NT2/D1 (cell line): ENCODE measurements at places on chromosomes 11 and 22.

- no peak for DNase-seq
These were observed 32.3 kb upstream of the CCDC89 start for GRCh38 chr11:85718126-85718943.

DNA sequence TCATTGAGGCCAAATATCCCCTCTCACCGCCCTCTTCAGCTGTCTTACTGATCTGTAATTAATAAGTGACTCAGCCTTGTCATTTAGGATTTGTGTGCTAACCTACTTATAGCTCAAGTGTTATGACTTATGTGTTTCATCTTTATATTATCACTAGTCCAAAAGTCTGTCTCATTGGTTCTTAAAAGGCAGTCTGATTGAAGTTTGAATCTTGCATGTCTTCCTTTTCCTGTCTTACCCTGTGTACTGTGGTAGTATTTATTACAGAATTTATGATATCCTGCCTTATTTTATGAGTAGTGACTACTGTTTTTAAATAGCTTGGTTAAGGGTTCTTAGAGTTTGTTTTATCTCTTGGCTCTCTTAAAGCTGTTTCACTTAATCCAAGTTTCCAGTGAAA is 6.3 kb downstream of the DEPDC7 start:
- DNase-seq: no peak

- no peak for DNase-seq
These were observed 35.3 kb downstream of the GNB1L start for GRCh38 chr22:19819208-19819910.

DNA sequence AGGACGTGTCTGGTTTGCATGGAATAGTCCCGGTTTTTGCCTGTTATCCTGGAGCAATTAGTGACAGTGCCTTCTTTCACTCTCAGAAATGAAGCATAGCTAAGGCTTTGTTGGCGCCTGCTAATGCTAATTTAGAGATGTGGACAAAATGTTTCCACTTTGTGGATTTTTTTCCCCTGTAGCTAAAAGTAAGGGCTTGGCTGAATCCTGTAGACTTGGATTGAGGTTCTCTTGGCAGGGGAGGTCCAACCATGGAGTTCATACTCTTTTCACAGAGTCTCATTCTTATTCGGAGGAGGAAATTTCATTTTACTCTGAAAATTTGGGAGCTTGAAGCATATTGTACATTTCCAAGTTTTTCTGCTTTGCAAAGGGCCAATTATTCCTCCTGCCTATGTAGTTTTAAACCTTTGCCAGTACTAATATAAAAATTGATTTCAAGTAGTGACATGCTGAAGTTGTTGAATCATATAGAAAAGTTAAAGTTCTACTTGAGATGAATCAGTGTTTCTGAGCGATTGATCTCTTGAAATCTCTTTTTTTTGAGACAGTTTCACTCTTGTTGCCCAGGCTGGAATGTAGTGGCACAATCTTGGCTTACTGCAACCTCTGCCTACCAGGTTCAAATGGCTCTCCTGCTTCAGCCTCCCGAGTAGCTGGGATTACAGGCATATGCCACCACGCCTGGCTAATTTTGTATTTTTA is 20.0 kb downstream of the PPFIA1 start:
- DNase-seq: no peak

GRCh38 chr11:109192864-109193263 is 229.1 kb upstream of the C11orf87 start:
- no peak for DNase-seq

DNA sequence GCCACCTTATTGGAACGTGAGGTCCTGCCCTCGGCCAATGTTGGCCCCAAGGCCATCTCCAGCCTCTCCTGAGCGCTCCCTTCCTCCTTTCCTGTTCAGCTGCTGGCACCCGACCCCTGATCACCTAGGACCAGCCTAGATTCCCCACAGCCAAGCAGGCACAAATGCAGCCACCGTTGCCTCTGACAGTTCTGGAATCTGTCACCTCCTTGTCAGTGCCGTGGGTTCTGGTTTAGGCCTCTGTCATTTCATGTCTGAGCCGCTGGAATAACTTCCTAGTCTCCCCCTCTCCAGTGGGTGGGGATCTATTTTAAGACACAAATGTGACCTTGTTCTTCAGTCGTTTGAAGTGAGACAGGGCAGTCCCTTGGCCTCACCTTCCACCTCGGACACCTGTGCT is 29.7 kb downstream of the FADS3 start:
- DNase-seq: no peak

DNA sequence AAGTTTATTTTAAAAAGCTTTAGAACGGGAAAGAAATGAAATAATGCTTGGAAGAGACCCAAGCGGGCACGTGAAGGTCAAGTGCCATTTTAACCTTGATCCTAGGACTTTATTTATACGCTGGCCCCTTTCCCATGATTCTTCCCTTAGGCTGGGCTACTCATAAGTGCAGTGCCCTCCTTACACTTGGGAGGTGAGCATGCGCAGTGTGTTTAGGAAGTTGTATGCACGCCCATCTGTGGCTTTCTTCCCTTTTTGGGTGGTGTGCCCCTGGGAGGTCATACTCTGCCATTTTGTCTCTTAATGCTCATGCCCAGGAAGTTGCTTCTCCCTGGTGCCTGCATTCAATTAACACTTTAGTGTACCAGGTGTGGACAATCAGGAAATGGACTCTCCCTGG is 239.7 kb downstream of the SWAP70 start:
- DNase-seq: no peak

GRCh38 chr11:4704790-4705334 is 278 bp downstream of the MMP26 start:
- no peak for DNase-seq

DNA sequence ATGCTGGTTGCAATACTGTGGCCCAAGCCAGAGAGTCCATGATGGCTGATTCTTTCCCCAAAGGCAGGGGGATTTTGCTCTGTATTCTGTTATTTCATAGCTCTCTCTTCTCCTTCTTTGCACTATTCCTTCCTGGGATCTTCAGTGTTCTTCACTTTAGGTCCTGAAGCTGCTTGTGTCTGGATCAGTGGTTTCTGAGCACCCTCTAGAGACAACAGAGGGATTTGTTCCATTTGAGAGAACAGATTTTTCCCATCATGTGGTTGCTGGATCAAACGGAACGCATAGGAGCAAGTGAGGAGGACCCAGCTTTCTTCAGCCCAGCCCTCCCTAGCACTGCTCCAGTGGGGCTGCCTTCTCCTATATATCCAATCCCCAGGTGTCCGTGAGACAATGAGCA is 68.7 kb upstream of the SYN3 start:
- peak; percentile 42 for DNase-seq

DNA sequence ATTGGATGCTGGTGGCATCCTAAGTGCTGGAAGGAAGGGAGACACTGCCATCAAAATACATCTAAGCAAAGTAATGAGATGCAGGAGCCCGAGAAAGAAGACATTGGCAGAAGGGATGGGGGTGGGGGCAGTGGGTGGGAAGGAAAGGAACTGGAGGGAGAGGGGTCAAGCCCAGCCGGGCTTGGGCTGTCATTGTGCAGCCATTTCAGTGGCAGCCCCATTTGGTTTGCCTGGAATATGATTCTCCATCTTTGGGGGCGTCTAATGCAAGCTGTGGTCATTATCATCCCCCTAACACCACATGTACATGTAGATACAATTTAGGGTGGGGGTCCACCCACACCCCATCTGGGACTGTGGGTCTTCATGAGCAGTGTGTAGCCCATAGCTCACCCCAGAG is 13.9 kb upstream of the ACCSL start:
- DNase-seq: no peak

DNA sequence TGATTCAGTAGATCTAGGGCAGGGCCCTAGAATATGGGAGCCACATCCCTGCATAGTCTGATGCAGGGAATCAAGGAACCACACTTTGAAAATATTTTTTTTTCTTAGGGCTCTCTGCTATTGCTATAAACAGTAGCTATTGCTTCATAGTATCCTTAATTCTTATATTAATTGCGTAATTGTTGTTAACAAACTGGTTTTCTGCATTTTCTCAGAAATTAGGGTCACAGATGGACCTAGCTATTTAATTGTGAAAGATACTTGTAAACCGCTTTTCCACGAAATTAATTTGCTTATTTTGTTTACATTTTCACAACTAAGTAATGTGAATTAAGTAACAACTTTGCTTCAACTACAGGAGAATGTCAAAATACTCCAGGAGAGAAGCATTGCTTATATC is 34.1 kb downstream of the NAALAD2 start:
- no peak for DNase-seq

GRCh38 chr11:57340039-57340615 is 2.0 kb downstream of the P2RX3 start:
- no peak for DNase-seq

- DNase-seq: no peak
These were observed 142.5 kb upstream of the TEAD1 start for GRCh38 chr11:12531681-12532080.

DNA sequence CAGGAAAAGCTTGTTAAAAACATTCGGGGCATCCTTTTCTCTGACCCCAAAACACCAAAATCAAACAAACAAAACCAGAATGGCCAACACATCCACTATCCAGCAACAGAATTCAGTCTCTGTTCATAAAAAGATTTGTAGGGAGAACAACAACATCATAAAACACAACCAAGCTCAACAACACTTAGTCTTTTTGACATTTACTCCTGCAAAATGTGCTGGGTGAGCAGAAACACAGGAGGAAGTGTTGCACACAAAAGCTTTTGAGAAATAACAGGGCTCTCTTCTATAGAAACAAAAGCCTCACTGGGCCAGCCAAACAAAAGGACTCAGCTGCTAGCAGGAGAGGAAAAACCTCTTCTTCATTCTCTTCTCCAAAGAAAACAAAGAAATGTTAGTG is 736.0 kb upstream of the CCDC90B start:
- DNase-seq: peak; percentile 11

DNA sequence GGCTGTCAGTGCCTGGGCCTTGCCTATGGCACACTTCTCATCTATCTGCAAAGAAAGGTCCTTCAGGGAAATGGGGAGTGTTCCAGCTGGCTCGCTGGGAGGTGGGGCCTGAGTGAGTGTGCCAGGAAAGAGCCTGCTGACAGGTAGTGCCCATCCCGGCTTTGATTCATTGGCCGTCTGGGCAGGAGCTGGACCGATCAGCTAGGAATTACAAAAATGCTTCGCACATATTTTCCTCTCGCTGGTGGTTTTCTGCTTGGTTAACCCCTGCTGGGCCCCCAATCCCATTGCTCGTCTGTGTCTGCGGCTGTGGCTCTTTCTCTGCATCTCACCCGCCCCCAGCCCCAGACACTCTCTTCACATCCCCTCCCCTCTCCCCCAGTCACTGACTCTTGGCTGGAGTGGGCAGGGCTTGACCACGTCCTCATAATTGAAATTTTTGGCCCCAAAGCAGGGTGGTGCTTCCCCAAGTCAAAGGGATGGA is 10.8 kb downstream of the LIF start:
- DNase-seq: no peak

- peak; percentile 73 for DNase-seq
These were observed at the start of gene DGKZ for GRCh38 chr11:46346886-46347636. DGKZ (plus strand) TSS chr11:46347463; CDS start chr11:46347660, 197 bp downstream.

- no peak for DNase-seq
These were observed 15.0 kb downstream of the TUB start for GRCh38 chr11:8095806-8096522.

- DNase-seq: no peak
These were observed 12.7 kb downstream of the GTPBP1 start for GRCh38 chr22:38718414-38718813.

DNA sequence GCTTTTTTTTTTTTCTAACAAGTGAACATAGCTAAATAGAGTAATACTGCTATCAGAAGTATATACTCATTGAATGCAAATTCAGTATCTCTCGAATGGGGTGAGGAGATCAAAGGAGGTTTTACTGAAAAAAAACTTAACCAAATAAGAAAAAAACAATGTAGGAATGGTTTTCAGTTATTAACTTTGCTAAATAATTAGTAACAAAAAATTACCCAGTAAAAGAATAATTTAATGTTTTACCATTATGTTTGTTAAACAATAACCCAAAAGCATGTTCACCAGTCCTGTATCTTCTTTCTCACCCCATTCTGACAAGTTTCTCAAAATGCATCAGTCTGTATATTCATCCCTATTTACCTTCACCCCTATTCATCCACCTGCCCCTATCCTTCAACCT is 22.6 kb upstream of the CTSC start:
- no peak for DNase-seq

- DNase-seq: no peak
These were observed 10.8 kb downstream of the ETS1 start for GRCh38 chr11:128576555-128576954.

DNA sequence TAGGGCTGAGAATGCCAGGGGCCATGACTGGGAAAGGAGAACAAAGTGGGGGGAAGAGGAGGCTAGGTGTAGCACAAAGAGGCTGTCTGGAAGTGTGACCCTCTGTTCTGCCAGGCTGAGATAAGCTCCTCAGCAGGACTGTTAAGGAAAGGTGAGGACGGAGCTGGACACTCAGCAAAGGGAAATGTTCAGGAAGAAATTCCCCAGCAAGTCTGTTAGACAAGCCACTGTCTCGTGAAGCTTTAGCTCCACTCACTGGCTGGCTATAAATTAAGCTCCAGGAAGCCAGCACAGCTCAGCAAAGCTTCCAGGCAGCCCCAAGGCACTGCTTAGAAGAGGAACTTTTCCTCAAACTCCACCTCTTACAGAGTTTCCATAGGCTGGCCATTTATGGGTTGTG is 181.2 kb upstream of the API5 start:
- peak; percentile 36 for DNase-seq

DNA sequence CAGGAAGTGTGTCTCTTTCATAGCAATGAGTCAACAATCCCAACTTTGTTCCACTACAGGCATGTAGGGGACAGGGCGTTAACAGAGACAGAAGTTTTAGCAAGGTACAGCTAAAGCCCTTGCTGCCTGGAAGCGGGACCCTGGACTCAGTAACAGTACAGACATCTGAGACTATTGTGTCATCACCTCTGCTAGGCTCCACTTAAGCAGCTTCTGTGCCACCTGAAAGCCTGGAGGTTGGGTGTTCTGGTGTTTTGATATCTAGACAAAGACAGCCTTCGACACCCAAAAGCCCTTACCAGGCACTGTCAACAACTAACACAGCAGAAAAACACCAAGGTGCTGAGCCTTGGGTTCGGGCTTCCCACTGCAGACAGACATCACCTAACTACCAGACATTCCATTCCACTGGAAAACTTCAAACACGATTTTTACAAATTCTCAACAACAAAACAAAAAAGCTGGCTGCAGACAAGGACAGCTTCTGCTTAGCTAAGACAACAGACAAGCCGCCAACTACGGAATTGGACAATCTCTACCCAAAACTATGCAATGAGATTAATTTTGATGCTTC is 20.6 kb upstream of the CHST1 start:
- no peak for DNase-seq

GRCh38 chr11:114185436-114185835 is 110.8 kb upstream of the NNMT start:
- DNase-seq: no peak

GRCh38 chr22:43088984-43089717 is at the start of gene TTLL1:
TTLL1 (minus strand) TSS chr22:43089391; CDS start chr22:43075586, 13,805 bp downstream.
- DNase-seq: peak; percentile 76

- DNase-seq: peak; percentile 35
These were observed 753 bp downstream of the STX3 start for GRCh38 chr11:59755701-59756557.

- peak; percentile 23 for DNase-seq
These were observed 46.6 kb downstream of the CWC15 start for GRCh38 chr11:94926698-94927237.

- DNase-seq: peak; percentile 57
These were observed 95.7 kb downstream of the STIM1 start for GRCh38 chr11:3950996-3951660.

- no peak for DNase-seq
These were observed 11.5 kb upstream of the TMPRSS13 start for GRCh38 chr11:117940736-117941135.
